ENCODE measurements at places on chromosomes 1 and 21.

GRCh38 chr1:157193219-157193618 is 55.0 kb upstream of the ETV3 start:
- DNase-seq, result no peak

DNA sequence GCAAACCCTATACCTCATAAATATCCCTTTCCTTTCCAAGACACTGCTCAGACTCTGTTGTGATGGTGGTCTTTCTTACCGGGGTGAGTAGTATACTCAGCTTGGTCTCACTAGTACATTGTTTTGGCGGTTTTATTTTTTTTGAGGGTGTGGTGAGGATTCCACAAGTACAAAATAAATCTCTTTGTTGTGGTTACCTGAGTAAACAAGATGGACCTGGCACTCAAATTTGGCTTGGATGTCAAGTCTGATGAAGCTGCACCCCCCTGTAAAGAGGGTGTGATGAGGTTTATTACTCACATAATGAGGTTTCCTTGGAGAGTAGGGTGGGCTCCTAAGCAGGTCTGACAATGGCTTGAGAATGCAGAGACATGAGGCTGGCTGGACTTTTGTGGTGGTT is 68.2 kb upstream of the KCNJ6 start:
- DNase-seq, result no peak

- DNase-seq, result no peak
Observed at GRCh38 chr1:24970926-24971875, 41.1 kb upstream of the RUNX3 start.

DNA sequence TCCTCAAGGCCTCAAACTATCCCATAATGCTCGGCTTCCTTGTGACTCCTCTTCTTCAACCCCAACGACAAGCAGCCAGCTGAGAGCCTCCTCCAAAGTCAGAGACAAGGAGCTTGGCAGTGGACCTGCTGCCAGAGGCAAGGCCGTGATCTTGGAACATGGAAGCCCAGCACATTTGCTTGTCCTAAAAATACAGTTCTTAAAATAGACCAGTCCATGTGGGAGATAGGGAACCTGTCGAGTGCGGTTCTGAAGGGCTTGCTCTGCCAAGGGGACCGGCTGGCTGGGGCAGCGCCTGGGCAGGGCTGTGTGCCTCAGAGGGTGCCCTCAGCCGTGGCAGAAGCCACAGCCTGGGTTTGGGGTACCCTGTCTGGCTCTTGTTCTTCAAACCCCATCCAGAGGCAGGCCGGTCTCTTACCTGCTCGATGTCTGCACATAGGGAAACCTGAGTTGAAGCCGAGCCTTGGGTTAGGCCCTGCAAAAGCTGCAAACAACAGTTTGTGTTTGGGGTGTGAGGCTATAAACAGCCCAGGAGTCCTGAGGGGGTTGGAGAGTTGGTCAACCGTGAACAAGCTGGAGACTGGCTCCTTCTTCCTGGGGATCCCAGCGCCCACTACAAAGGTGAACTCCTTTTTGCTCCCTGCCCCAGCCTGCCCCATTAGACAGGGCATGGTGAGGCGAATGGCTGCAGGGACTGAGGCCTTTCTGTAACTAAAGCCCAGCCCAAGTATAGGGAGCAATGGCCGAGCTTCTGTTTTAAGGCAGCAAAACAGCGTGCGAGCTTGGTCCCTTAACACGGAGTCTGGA is 228.8 kb downstream of the CAMTA1 start:
- no peak for DNase-seq

DNA sequence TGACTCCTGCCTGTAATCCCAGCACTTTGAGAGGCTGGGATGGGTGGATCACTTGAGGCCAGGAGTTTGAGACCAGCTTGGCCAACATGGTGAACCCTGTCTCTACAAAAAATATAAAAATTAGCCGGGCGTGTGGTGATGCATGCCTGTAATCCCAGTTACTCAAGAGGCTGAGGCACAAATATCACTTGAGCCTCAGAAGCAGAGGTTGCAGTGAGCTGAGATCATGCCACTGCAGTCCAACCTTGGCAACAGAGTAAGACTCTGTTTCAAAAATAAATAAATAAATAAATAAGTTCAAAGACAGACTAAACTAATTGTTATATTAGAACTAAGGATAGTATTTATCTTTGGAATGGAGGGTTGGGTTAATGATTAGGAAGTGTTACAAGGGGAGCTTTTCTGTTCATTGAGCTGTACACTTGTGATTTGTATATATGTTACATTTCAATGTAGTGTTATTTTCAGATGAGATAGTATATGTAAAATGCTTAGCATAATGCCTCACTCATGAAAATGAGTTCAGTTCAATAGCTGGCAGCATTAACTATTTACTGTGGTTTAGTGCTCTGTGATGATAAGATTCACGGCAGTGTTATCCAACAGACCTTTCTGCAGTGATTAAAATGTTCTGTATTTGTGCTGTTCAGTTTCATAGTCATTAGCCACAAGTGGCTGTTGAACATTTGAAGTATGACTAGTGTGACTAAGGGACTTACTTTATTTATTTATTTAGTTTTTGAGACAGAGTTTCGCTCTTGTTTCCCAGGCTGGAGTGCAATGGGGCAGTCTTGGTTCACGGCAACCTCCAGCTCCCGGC is 47.7 kb downstream of the OSBPL9 start:
- no peak for DNase-seq

GRCh38 chr1:173504268-173504667 is 27.1 kb downstream of the PRDX6 start:
- no peak for DNase-seq

GRCh38 chr1:61139775-61140549 is 57.6 kb downstream of the NFIA start:
- DNase-seq, result no peak

GRCh38 chr1:245155272-245156040 is 671 bp downstream of the KIF26B start:
- DNase-seq, result no peak

DNA sequence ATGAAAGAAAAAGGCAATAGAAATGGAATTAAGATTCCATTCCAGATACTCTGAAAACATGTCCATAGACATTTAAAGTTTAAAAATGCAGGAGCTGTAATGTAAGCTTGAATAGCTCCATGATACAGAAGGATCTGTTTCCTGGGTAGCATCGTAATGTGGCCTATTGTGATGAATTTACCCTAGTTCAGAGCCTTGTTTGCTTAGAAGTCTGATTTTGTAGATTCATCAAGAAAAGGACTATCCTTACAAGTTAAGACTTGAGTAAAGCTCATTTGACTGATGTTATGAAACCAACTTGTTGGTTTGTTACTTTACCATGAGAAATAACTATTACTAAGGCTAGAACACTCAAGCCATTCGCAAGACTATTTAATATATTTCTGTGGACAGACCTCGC is 55.5 kb downstream of the KIF1B start:
- DNase-seq, result no peak

DNA sequence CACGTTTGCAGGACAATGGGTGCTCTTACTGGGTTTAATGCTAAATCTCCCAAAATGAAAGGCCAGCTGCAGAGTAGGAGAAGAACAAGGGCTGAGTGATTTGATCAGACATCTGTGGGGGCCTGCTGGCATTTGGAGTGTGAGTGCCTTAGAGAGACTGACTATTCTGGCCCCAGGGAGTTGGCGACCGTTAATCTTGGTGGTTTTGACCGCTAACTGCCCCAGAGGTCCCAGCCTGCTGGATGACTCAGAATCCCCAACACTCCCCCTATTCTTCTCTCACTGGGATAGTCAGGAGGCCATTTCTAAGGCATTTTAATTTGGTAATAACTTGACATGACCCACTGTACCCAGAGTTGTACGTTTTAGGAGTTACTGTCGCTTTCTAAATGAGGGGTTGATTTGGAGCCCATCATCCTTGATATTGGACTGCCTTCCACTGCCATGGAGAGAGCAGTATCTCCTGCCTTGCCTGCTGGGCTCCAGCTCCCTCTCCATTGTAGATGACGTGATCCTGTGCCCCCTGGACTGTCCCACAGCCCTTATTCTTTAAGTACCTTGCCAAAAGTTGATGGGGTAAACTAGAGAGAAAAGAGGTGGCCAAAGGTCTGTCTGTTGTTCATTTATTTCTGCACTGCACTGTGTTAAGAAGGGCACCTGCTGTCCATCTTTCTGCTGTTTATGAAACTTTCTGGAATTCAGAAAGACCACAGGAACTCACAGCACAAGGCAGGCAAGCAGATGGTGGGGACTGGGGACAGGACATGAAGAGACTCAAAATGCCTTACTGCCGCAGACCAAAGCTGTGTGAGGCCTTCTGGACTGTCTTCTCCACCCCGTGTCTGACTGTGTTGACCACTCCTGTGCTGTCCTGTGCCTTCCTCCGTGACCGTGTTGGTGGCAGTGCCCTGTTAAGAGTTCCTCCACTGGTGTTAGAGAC is 98.2 kb upstream of the ARTN start:
- DNase-seq, result peak; percentile 57

- DNase-seq, result no peak
Observed at GRCh38 chr1:63973005-63973419, 199.2 kb downstream of the ROR1 start.

DNA sequence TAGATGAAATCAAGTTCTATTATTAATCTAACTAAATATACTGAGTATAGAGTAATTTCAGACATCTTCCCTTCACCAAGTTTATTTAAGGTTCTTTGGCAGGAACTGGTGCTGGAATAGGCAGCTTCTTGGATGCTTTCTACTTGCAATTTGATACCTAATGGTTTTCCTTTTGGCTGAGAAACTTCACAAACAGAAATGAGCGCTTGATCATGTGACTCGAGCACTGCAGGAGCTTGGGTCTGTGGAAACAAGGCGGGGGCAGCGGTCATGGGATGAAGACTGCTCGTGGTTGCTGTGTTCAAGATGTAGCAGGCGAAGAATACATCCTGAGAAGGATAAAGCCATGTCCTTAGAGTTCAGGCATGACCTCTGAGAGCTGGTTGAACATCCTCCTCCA is 136.8 kb downstream of the PTPRC start:
- no peak for DNase-seq

DNA sequence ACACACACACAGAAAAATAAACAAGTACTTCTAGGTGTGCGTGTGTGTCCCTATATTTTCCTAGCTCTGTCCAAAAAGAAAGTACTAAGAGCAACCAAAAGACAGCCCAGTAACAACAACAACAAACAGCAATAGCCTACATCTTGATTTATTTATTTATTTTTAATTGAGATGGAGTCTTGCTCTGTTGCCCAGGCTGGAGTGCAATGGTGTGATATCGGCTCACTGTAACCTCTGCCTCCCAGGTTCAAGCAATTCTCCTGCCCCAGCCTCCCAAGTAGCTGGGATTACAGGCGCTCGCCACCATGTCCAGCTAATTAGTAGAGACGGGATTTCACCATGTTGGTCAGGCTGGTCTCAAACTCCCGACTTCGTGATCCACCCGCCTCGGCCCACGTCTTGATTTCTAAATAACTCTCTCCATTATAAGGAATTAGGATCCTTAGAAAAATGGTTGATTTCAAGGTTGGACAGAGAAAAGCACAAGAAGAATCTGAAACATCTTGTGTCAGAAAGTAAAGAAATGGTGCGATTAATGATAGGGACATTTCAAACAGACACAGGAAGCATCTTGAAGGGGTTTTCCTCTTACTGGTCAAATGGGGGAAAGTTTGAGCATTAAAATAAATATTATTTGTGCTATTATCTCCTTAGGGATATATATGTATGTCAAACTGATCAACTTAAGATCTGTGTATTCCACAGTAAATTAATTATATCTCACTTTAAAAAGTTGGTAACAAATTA is 59.4 kb downstream of the ARID4B start:
- DNase-seq, result no peak

- DNase-seq, result peak; percentile 73
Observed at GRCh38 chr1:107135463-107135862, 5.4 kb upstream of the NTNG1 start.

DNA sequence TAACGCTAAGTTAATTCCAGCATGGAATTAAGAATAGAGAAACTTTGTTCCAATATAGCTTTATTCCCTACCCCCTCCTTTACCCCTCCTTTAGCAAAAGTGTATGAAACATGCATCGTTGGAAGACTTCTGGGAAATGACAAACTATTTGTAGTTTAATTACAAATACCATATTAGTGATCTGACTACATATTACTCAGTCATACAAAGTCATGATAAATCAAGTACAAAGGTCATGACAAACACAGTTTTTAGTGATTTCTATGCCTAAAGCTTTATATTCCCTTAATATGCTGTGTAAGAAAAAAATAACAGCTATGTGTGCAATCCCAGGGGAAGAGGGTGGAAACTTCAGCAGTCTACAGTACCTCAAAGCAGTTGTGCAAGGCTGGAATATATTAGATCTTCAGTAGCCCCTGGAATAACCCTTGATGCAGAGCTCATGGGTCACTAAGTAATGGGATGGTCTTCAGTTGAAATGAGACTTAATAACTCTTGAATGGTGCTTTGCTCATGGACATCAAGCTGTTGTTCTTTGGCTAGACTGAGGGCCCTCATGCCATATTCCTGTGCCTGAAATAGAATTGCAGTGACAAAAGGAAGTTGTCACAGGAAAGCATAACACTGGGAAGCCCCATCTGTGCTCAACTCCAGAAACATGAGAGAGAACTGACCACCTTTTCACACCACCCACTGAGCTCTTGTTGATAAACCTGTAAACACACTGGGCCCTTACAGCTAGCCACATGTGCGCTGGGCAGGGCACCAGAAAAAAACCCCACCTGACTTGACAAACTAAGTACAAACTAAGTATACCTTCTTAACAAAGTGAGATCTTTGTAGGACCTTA is 25.3 kb downstream of the ZMYND12 start:
- DNase-seq, result no peak

- DNase-seq, result no peak
Observed at GRCh38 chr1:61404597-61405376, 320.2 kb downstream of the TM2D1 start.

DNA sequence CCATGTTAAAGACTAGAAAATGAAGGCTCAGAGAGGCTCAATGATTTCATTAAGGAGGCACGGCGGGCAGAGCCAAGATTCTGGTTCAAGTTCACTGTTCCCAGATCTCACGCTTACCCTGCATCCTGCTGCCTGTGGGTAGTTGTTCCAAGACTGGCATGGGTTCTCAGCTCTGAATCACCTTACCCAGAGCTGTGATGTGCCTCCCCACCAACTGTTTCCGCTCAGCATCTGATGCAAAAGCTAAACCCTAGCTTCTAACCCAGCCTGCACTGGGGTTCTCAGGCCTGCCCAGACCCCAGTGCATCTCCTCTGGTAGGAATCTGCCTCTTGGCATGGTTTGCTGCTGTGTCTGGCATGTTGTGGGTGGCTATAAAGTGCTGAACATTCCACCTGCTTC is 11.8 kb downstream of the TNR start:
- no peak for DNase-seq

GRCh38 chr1:217715681-217716080 is 84.5 kb downstream of the SPATA17 start:
- DNase-seq, result no peak

DNA sequence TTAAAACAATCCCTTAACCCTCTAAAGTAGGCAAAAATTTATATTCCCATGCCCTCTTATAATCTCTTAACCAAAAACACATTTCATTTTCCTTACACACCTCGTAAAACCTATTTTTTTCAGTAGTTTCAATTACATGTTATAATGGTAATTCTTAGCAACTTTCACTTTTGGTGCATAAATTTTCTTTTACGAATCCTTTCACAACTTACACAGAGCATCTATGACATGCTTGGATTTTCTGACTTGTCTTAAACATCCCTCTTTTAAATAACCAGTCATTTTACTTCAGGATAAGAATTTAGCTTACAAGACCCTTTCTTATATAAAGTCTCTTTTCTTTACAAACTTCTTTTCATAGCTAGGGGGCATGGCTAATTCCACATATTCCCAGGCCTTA is 8.9 kb upstream of the MRPL55 start:
- peak; percentile 57 for DNase-seq
